HCT116 (cell line): ENCODE measurements at places on chromosomes 13 and 19.

DNA sequence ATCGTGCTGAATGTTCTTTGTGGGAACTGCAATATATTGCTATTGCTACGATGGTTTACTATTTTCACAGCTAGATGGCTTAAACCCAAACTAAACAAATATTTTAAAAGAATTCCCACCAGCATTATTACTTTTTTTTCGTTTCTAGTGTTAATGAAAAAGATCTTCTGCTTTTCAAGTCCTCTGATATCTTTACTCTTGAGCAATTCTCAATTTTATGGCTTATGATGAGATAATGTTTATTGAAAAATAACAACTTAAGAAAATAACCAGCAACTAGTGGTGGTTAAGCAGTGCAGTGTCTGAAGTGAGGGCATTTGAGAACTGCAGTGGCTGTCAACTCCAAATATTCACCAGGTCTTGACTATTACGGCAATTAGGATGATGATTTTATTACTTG, 360.4 kb downstream of the ENOX1 start:
- no peak for DNase-seq

- DNase-seq = no peak
These were observed 799.8 kb upstream of the SLC10A2 start for GRCh38 chr13:103866048-103866447.

GRCh38 chr13:73141292-73141771, 82.5 kb downstream of the KLF5 start:
- DNase-seq = no peak

GRCh38 chr13:111215081-111216047, 100.3 kb downstream of the ARHGEF7 start:
- no peak for DNase-seq

DNA sequence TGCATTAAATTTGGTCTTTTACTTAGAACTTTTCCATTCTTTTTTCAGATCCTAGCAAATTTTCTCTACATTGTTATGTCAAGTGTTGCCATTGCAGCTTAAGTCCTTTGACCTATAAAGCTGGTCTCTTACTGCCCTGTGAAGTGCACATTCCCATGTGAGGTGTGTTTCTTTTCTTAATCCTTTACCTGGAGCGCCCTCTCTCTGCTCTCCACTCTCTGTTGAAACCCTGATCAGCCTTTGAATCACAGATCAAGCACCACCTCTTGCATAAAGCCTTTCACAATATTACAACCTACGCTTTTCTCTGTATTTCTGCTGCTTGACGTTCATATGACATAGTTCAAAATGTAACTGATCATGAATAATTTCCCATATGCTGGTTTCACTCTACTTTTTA, 84.8 kb downstream of the PCDH17 start:
- no peak for DNase-seq

- no peak for DNase-seq
These were observed 41.6 kb upstream of the C1QTNF9 start for GRCh38 chr13:24267801-24268200.

DNA sequence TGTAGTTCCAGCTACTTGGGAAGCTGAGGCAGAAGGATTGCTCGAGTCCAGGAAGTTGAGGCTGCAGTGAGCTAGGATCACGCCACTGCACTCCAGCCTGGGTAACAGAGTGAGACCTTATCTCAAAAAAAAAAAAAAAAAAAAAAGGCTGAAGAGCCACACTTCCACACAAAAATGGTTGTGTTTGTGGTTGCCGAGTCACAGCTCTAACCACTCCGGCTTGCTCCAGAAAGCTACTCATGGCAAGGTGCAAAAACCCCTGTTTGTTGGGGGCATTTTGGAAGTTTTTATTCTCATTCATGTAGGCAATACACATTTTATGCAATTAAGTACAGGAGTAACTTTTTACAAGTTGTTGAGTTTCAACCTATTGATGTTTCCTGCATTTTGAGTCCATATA, 93.5 kb downstream of the INSR start:
- DNase-seq = no peak

DNA sequence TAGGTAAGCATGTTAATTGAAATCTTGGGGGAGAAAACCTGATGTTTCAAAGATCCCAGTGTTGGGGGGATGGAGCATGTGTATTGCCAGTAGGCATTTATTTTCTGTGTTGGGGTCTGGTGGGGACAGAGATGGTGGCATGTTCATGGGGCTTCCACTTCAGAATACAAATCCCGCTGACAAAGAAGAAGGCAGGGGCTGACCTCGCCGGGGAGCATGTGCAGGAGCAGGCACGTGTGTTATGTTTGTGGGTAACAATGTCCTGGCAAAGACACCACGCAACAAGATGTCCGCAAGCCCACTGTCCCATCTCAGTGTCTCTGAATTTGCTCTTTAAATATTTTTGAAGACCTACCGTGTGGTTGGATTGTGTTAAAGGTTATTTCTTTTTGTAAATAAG, 164.5 kb downstream of the TEX29 start:
- DNase-seq = no peak

- DNase-seq = no peak
These were observed 39.4 kb upstream of the KATNAL1 start for GRCh38 chr13:30346789-30347167.

GRCh38 chr19:41175801-41176777, 16.9 kb upstream of the CYP2S1 start:
- DNase-seq = peak; percentile 92

- DNase-seq = no peak
These were observed 6.0 kb upstream of the EML2 start for GRCh38 chr19:45645068-45645630.

- DNase-seq = no peak
These were observed 643.9 kb upstream of the SGCG start for GRCh38 chr13:22536851-22537250.

GRCh38 chr13:21796775-21797514, 126.1 kb downstream of the FGF9 start:
- DNase-seq = no peak

DNA sequence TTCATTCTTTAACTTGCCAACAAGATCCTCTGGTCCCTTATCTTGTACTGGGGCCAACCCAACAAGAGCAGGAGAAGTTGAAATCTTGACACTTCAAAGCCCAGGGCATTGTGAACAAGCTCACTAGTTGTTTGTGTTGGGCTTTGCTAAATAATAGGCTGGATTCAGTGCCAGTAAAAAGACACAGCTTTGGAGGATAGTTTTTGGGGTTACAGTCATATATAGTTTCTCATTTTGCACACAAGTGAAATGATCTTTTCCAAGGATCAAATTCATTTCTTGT, 30.3 kb upstream of the LRCH1 start:
- DNase-seq = no peak

- DNase-seq = no peak
These were observed 3.7 kb upstream of the DMPK start for GRCh38 chr19:45785781-45786532.

GRCh38 chr19:50290775-50291174, 38.4 kb downstream of the KCNC3 start:
- no peak for DNase-seq

- DNase-seq = no peak
These were observed 17.1 kb downstream of the LRRC4B start for GRCh38 chr19:50551034-50551714.

GRCh38 chr19:47681936-47682335, 31.3 kb upstream of the EHD2 start:
- no peak for DNase-seq

- DNase-seq = no peak
These were observed 1.6 kb downstream of the ZNF431 start for GRCh38 chr19:21143428-21143827.

- DNase-seq = no peak
These were observed 105.0 kb downstream of the MBNL2 start for GRCh38 chr13:97327086-97327485.

GRCh38 chr13:92716749-92717148, 509.9 kb upstream of the GPC6 start:
- DNase-seq = no peak

DNA sequence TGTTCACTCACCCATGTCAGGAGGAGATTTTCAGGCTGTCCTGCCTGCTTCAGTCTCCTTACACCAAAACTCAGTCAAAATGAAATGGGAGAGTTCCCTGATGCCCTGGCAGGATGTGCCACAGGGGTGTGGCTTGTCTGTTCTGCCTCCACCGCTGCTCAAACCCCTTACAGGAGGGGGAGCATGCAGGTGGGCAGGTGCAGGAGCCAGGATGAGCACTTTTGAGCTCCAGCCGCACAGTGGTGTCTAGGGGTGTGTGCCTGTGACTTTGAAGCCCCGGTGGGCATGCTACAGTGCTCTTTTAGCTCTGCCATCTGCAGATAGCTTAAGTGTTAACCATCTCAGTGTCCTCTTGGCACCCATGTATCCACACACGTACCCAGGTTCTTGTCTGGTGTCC, 71.9 kb upstream of the IPO5 start:
- no peak for DNase-seq

DNA sequence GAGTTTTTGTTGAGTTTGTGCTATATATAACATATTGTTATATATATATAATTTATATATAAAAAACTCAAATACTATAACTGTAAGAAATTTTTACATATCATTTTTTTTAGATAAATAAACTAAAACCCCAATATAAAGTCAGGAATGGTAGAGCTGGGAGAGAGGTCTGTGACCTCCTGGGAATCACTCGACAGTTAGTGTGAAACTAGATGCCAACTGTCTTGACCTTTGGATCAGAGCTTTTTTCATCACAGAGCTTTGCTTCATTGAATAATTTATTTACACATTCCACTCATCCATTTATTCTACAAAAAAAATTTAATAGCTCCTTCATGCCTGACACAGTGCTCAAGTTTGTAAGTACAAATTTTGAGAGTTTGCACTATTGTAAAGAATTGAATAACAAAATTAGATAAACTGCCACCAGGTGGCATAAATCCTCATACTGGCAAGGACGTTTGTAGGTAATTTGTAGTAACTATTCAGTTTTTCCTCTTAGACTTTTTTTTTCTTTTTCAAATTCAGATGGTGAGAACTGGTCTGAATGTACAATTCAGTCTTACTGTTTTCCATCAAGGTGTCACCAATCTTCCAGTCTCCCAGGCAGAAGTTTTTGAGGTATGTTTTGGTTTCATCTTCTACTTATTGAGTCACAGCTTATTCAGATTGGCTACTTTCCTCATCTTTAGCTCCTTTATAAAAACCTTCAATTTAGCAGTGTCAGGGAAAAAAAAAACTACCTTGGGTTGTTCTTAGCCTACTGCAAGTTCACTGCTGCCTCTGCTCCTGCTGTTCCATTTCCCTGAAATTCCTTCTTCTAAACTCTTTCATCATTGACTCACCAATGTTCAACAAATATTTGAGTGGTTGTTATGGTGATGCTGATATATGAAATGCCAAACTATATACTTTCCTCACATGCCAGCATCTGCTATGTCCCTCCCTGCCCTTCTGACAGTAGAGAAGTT, 28.7 kb downstream of the LACC1 start:
- DNase-seq = peak; percentile 37

GRCh38 chr13:31199527-31199848, 287 bp upstream of the B3GLCT start:
- no peak for DNase-seq

GRCh38 chr19:48668332-48668731, 4.5 kb downstream of the NTN5 start:
- DNase-seq = no peak

GRCh38 chr13:78398743-78399410, 204.5 kb downstream of the POU4F1 start:
- no peak for DNase-seq

GRCh38 chr19:40217027-40217810, 965 bp downstream of the TTC9B start:
- DNase-seq = peak; percentile 69

- DNase-seq = no peak
These were observed 460.6 kb downstream of the FOXO1 start for GRCh38 chr13:40205771-40206240.

GRCh38 chr13:111662451-111662850, 342.0 kb downstream of the TEX29 start:
- no peak for DNase-seq

GRCh38 chr19:29873024-29873800, 61.4 kb downstream of the CCNE1 start:
- DNase-seq = no peak

- DNase-seq = no peak
These were observed 8.7 kb upstream of the TNFSF14 start for GRCh38 chr19:6678690-6679109.

- DNase-seq = no peak
These were observed 32.2 kb downstream of the SLC10A2 start for GRCh38 chr13:103033999-103034398.

- DNase-seq = no peak
These were observed 18.0 kb downstream of the CLASRP start for GRCh38 chr19:45056831-45057230.

- DNase-seq = no peak
These were observed 21.0 kb downstream of the ITGBL1 start for GRCh38 chr13:101473458-101473857.

- no peak for DNase-seq
These were observed 92.3 kb downstream of the URI1 start for GRCh38 chr19:30034321-30034720.

DNA sequence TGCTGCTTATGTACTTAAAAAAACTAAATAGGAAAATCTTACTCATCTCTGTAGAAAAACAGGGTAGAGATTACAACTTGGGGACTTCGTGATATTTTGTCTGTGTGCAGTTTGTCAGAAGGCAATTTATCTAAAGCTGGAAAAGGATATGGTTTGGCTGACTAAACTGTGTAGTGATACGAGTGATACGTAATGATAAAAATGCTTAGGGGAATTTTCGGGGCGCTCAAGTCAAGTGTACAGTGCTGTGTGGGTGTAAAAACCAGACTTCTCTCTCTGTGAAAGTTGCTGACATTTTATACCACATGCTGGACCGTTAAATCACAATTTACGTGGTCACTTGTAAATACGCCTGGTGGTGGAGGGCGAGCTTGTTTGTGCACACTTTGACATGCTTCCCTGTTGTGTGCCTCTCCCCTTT, 221.7 kb downstream of the KCNRG start:
- DNase-seq = no peak

DNA sequence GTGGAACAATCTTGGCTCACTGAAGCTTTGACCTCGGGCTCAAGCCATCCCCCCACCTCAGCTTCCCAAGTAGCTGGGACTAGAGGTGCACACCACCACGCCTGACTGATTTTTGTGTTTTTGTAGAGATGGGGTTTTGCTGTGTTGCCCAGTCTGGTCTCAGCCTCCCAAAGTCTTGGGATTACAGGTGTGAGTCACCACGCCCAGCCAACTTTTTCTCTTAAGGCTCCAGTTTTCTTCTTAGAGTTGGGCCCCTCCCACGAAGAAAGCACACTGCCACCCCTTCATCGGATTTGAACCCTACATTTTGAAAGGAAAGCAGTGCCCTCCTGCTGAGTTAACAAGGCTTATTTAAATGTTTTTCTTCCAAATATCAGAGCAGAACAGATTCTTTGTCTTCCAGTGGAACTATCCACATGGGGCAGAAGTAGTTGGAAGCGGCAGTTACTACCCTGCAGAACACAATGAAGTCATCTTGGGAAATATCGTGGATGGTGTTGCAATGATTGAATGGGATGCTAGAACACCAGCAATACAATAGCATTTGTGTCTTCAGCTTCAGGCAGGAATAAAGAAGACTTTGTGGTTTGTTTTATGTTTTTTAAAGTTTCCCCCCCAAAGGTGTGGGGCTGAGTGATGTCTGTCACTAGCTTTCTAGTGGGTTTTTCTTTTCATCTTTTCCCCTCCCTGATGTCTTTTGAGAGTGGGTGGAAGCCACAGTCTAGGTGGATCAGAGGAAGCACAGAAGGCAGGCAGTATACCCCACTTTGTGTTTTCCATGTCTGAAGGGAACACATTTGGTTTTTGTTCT, 8.9 kb downstream of the ACTN4 start:
- no peak for DNase-seq
